Caki2 (cell line): ENCODE measurements at places on chromosomes 5 and 9. TPM values are rescaled to one million over a fixed set of nuclear protein-coding genes. Genes with fewer than 3 reads are reported as not detected.

PCDHB2 gene
- not detected in 2 replicates for total RNA-seq

- DNase-seq, result no peak
Measured at GRCh38 chr5:87339986-87340385, 72.3 kb downstream of the RASA1 start.

GRCh38 chr9:95327239-95327865, 9.8 kb upstream of the FANCC start:
- DNase-seq, result peak; percentile 20

DNA sequence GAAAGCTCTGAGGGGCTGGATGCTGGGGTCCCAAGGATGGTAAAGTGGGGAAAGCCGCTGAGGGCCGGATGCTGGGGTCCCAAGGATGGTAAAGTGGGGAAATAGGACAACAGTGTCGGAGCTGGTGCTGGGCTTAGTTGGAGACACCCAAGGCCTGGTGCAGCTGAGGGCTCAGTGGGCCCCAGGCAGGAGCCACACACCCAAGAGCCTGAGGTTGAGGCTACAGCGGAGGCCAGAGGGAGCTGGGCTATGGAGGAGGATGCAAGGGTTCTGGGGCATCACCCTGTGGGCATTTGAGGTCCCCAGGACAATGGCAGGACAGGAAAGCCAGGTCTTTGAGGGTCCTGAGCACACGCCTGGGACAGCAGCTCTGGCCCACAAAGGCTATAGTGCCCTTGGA, 19.1 kb upstream of the SLC9A3 start:
- DNase-seq, result no peak

DNA sequence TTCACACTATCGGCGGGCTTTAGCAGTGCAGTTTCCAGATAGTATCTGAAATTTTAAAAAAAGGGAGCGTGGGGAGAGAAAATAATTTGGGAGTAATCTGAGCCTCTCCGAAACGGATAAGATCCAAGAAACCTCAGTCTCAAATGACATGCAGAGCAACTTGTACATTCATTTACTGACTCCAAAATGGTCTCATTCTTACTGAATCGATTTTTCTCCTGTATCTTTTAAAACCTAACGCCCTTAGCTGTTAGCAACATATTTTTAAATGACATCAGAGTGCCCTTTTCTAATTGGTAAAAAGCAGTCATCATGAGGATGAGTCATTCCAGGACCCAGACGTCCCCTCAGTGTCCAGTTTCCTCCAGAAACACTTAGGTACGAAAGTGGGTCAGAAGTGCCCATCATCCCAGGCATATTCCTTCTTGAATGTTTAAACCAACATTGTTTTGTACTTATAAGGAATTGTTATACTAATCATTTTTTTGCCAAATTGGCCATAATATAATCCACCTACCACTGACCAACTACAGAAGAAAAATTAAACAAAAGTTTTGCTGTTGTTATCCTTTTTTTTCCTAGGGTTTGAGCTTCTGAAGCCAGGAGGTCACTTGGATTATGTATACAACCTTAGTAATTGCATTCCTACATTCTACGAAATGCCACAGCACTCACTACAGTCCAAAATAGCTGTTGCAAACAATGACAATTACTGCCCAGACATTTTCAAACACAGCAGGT, 354.4 kb downstream of the ADAMTS6 start:
- DNase-seq, result no peak
